ENCODE measurements at places on chromosomes 13 and 19.
A peak's percentile ranks its signal among the peaks of the same experiment; 100 is the strongest.

GRCh38 chr13:41608839-41609177 lies 151.5 kb downstream of the RGCC start:
- no peak for DNase-seq

- peak; percentile 41 for DNase-seq
These were observed 21.6 kb downstream of the VASP start for GRCh38 chr19:45528744-45529419.

GRCh38 chr13:110458594-110459365 lies 102.7 kb downstream of the RAB20 start:
- no peak for DNase-seq

DNA sequence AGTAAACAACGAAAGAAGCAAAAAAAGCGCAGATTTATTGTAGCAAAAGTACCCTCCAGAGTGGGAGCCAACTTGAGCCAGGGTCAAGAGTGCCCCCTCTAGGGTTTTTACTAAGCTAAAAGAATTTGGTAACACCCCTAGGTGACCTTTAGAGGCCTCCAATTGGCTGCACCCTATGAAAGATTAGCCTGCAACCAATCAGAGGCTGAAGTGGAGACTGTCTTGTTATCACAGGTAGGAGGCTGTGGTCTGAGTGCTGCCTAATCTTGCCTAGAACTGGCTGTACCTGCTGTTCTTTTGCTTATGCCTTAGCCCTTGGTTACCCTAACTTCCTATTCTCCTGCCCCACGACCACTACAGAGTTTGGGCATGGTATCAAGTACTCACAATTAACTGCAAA lies 38.3 kb downstream of the ANKRD10 start:
- DNase-seq: no peak

GRCh38 chr19:11257846-11258380 lies 4.4 kb downstream of the DOCK6 start:
- DNase-seq: no peak

DNA sequence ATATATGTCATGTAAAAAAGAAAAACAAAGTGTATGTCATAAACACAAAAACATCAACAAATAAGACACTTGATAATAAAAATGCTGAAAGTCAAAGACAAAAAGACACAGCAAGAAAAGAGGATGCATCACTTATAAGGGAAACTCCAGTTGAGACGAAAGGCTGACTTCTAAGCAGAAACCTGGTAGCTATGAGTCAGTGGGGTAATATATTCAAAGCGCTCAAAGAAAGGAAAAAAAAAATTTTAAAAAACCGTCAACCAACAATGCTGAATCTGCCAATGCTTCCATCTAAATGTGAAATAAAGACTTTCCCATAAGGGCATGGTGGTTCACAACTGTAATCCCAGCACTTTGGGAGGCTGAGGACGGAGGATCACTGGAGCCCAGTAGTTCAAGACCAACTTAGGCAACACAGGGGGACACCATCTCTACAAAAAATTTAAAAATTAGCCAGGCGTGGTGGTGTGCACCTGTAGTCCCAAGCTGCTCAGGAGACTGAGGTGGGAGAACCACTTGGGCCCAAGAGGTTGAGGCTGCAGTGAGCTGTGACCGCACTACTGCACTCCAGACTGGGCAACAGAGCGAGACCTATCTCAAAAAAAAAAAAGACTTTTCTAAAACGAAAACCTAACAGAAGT lies 24.0 kb downstream of the USP12 start:
- DNase-seq: no peak

DNA sequence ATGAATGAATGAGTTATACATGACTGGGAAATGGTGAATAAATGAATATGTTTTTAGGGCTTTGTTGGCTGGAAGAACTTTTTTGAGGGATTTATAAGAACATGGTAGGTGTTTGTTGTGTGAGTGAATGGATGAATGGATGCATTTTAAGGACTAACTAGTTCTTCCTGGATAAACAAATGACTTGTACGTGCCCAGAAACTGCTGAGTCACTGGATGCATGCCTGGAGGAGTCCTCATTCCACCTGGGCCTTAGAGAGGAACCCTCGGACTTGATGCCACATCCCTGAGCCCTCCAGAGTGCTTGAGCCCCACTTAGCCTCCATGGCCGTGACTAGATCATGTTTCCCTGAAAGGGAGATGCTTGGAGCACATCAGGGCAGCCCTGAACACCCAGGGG lies 153.4 kb downstream of the DPF1 start:
- peak; percentile 39 for DNase-seq

- no peak for DNase-seq
These were observed 129.3 kb upstream of the SERP2 start for GRCh38 chr13:44244288-44244687.

- DNase-seq: no peak
These were observed 7.7 kb downstream of the A1BG start for GRCh38 chr19:58345558-58345957.

DNA sequence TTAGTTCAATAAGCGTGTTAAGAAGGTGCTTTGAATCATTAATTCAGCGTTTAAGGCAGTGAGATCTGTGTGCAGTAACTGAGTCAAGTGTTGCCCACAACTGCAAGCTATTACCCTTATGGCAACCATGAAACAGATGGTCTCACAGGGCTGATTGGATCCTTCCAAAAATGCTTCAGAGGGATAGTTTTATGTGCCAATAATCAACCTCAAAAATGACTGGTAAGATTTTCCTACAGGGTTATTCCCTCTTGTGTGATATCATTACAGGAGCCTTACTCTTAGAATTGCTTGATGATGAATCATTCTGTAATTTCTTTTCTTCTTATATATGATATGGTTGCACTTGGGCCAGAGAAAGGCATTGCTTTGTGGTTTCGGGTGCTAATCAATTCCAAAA lies 1299.2 kb upstream of the ATXN8OS start:
- DNase-seq: peak; percentile 2

DNA sequence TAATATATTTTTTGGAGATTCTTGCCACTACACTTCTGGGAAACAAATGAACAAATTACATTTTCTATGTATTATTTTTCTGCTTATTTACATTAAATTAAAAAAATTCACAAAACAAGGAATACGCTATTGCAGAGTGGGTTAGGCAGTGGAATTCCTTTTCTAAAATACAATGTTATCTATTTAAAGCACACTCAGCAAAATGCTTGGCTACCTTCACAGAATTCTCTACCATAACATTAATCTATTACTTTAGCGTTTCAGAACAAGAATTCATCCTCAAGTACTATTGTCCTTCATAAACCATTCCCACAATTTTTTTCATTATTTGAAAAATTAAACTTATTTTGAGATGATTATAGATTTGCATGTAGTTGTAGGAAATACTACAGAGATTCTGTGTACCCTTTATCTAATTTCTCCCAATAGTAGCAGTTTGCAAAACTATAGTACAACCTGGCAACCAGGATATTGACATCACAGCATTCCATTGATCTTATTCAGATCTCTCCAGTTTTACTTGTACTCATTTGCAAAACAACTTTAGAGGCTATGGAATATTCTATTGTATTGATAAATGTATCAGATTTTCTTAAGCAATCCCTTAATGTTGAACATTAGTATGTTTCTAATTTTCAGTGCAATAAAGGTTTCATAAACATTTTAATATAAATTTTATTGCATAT lies 120.9 kb downstream of the DLEU7 start:
- no peak for DNase-seq

GRCh38 chr13:51525567-51526167 lies 58.6 kb upstream of the WDFY2 start:
- DNase-seq: no peak

DNA sequence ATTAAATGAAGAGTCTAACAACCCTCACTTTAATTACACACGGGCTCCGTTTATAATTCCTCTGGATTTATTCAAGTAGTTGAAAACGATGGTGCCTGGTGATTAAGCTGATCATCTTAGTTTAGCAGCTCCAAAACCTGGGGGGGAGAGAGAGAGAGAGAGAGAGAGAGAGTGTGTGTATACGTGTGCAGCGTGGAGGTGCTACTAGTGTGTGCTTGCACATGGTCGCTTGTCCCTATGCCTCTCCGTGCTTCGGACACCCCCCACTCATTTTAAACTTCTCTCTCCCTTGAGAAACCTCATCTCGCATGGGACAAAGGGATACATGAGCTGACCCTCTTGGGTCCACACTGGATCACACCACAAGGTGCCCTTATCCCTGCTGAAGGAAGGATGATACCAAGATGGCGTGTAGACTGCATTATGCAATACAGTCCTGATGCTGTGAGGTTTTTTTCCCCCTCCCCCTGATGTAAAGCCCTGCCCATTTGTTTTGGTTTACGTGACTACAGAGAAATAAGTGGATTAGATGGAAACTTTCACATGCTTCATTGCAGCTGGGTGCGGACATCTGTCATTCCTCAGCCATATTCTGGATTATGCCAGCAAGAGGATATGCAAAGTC lies 320.8 kb downstream of the ZNF536 start:
- DNase-seq: no peak

- no peak for DNase-seq
These were observed 22.0 kb downstream of the SIN3B start for GRCh38 chr19:16851031-16851712.

DNA sequence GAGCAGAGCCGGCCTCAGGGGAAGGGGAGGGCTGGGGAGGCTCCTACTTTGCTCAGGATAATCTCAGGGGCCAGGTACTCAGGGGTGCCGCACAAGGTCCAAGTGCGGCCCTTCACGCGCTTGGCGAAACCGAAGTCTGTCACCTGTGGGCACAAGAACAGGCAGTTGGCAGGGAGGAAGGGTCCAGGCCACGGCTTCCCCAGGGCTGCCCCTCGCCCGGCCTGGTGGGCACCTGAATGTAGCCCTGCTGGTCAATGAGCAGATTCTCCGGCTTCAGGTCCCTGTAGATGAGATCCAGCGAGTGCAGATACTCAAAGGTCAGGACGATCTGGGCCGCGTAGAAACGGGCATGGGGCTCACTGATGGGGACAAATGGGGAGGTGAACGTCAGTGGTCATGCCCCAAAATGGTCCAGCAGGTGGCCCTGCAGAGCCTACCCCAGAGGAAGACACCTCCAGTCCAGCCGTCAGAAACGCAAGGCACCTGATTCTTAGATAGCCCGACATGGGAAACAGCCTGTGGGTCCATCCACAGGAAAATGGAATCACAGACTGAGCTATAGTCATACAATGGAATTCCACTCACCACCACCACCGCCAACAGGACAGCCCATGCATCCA lies 7.1 kb upstream of the SAMD1 start:
- DNase-seq: no peak

DNA sequence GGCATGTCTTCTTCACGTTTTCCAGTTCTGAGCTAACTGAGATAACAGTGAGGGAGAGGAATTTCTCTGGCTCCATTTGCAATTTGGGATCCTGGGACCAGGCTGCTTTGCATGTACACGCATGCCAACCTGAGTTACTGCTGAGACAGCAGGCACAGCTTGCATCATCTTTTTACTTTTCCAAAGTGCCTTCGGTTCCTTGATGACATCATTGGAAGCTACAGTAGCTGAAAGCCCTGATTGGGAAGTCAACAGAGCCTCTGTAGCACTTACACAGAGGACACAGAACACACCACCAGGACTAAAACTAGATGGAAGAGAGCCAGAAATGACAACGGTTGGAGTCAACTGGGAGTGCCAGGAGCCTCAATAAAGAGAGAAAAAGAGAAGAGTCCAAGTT lies 399.1 kb upstream of the GPC6 start:
- DNase-seq: no peak

GRCh38 chr19:18450931-18451836 lies 13.3 kb upstream of the ISYNA1 start:
- peak; percentile 87 for DNase-seq

- DNase-seq: no peak
These were observed 589 bp downstream of the RBM26 start for GRCh38 chr13:79405501-79405830.

DNA sequence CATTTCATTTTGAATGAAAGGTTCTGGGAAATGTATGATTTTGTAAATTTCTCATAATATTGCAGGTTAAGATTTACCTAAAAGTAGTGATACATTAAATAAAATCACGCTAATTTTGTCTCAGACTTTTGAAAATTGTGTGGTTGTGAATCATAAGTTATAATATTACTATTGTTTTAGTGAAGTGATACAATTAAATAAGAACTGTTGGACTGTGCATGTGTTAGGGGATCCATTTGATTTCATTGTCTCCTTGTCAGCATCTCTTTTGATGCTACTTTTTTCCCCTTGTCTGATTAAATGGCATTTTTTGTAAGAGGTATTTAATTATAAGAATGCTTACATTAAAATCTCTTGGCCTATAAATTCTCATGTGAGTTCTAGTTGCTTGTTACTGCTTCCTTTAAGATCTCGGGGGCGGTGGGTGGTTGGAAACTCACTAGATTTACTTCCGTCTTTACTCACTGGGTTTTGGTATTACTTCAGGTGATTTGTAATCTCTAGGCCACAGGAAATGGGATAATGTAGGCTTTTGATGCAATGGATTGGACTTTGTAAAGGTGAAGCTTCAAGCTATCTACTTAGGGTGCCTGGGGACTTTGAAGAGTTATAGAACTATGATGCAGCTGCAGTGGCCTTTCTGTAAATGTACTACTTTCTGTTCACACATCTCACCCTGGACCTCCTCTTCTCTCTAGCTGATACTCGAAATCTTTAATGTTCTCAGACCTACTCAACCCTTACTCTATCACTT lies 66.5 kb downstream of the PAN3 start:
- no peak for DNase-seq

GRCh38 chr13:43297967-43298678 lies 274.7 kb downstream of the DNAJC15 start:
- DNase-seq: no peak

DNA sequence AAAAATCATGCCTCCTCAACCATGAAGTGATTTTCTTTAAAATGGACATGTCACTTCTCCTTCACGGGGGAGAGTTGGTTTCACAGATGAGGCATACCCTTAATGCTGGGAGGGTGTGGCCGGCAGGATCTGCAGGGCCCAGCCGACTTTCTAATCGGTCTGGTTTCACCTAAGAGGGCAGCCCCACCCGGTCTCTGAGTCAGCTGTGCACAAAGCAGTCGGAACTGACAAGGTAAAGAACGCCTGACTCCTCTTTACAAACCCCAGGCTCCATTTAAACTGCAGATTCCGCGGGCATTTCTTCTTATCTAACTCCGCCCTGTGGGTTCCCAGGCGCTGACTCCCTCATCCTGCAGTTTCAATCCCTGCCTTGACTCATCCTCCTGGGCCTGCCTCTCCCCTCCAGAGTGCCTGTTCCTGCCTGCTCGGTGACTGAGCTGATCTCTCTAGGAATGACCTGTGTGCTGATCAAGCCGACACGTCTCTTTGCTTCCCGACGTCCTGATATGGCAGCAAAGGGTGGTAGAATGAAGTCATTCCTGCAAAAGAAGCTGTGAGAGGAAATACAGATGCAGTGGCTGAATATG lies 63.4 kb downstream of the EFNB2 start:
- DNase-seq: no peak
